Esophagus squamous epithelium (tissue), 5 donors: ENCODE measurements at places on chromosomes 16 and 17. TPM values are rescaled to one million over a fixed set of nuclear protein-coding genes. Genes with fewer than 3 reads are reported as not detected.

The HOXB4 gene
- total RNA-seq: 0.27 TPM

The KRT12 gene
- total RNA-seq: not detected

The KRT39 gene
- total RNA-seq: not detected

The SLC5A2 gene
- total RNA-seq: not detected

The HS3ST4 gene
- 0.15 TPM for total RNA-seq

The HS3ST3A1 gene
- total RNA-seq: 15.8 TPM

The UNKL gene
- 11.8 TPM for total RNA-seq

The NPTX1 gene
- total RNA-seq: not detected

The ACAP1 gene
- total RNA-seq: 3.8 TPM

The GJC1 gene
- 2.0 TPM for total RNA-seq

The TENT4B gene
- total RNA-seq: 9.1 TPM

The ACSM2A gene
- total RNA-seq: not detected

The IRX6 gene
- 0.91 TPM for total RNA-seq

The TEKT3 gene
- not detected for total RNA-seq

The KRT27 gene
- total RNA-seq: not detected

The STX4 gene
- 23.7 TPM for total RNA-seq

The C17orf113 gene
- 0.57 TPM for total RNA-seq

The MGAT5B gene
- 1.3 TPM for total RNA-seq

The NOG gene
- total RNA-seq: 0.38 TPM

The SAMD14 gene
- not detected for total RNA-seq

The COX6A2 gene
- total RNA-seq: not detected

The EEF2KMT gene
- total RNA-seq: 15.8 TPM

The MT3 gene
- not detected for total RNA-seq

The OR3A1 gene
- not detected for total RNA-seq

The SDK2 gene
- 2.3 TPM for total RNA-seq

The DHRS11 gene
- total RNA-seq: 9.6 TPM

The USH1G gene
- total RNA-seq: 2.9 TPM

The SPHK1 gene
- total RNA-seq: 26.3 TPM

The MPP2 gene
- total RNA-seq: 0.18 TPM

The TRIM65 gene
- total RNA-seq: 21.5 TPM

The CHST6 gene
- total RNA-seq: 1.9 TPM

The CD300H gene
- not detected for total RNA-seq

The YBX2 gene
- total RNA-seq: 3.1 TPM

The SOX8 gene
- total RNA-seq: 0.19 TPM

The CDRT4 gene
- total RNA-seq: 7.6 TPM

The GALR2 gene
- not detected for total RNA-seq

The MYL4 gene
- total RNA-seq: not detected

The IGSF6 gene
- total RNA-seq: 0.19 TPM

The ZG16B gene
- 0.44 TPM for total RNA-seq

The TM4SF5 gene
- total RNA-seq: not detected

The PRPSAP1 gene
- total RNA-seq: 58.4 TPM

The MT1F gene
- 4.2 TPM for total RNA-seq

The ANKRD13B gene
- 3.3 TPM for total RNA-seq

The GNG13 gene
- total RNA-seq: not detected
